ENCODE measurements at places on chromosomes 7 and 10.

DNA sequence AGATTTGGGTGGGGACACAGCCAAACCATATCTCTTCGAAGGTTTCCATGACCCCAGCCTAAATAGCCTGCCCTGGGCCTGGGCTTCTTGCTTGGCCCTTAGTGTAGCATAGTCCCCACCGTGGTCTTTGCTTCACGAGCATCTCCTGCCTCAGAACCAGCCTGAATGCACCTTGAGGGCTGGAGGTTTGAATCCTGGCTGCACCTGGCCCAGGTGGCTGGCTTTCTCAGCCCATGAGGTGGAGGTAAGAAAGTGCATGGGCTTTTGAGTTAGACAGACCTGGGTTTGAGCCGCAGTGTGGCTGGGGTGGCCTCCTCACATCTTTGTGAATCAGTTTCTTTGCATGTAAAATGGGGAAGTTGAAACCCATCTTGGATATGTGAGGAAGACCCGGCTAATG lies 24.2 kb upstream of the PCBD1 start:
- DNase-seq, result no peak

DNA sequence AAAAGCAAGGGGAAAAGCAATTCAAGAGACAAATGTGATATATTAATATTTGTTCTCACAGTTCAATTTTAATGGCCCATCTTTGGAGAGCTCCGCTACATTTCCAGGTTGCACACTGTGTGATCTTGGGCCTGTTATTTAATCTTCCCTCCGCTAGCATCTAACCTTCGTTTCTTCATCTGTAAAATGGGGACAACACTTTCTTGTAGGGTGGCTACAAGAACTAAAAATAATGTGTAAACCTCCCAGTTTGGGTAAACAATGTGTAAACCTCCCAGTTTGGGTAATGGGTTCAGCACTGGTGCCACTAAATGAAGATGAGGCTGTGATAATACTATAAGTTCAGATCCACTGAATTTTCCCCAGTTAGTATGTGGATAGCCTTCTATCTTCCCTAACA lies 99.5 kb downstream of the CDK6 start:
- no peak for DNase-seq

DNA sequence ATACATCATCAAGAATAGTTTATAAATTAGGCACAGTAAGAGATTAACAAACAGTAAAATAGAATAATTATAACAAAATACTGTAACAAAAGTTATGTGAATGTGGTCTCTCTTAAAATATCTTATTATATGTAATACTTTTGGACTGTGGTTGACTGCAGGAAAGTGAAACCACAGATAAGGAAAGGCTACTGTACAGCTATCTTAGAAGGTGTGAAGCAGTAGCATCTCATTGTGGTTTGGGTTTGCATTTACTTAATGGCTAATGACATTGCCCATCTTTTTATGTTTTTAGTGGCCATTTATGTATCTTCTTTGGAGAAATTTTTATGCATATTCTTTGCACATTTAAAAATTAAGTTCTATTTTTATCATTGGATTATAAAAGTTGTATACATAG lies 296.4 kb upstream of the MAGI2 start:
- DNase-seq, result no peak

GRCh38 chr7:36563706-36564327 lies 160.5 kb downstream of the AOAH start:
- DNase-seq, result no peak

DNA sequence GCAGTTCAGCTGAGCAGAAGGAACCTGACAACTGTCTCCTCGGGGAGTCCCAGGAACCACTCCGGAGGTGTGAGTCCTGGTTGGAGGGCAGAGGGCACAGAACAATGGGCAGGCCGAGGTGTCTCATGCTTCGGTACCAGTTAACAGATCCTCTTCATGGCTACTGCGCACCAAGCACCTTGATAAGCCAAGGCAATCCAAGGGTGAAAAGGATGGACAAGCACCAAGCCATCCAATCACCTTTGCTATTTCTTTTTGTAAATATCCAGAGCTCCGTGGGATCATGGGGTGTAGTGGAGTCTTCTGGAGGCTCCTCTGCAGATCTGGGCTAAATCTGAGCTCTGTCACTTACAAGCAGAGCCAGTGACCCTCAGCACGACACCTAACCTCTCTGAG lies 233.5 kb downstream of the WDR11 start:
- DNase-seq, result no peak

- DNase-seq, result no peak
These were observed 276.5 kb upstream of the TEX47 start for GRCh38 chr7:89072081-89072480.

DNA sequence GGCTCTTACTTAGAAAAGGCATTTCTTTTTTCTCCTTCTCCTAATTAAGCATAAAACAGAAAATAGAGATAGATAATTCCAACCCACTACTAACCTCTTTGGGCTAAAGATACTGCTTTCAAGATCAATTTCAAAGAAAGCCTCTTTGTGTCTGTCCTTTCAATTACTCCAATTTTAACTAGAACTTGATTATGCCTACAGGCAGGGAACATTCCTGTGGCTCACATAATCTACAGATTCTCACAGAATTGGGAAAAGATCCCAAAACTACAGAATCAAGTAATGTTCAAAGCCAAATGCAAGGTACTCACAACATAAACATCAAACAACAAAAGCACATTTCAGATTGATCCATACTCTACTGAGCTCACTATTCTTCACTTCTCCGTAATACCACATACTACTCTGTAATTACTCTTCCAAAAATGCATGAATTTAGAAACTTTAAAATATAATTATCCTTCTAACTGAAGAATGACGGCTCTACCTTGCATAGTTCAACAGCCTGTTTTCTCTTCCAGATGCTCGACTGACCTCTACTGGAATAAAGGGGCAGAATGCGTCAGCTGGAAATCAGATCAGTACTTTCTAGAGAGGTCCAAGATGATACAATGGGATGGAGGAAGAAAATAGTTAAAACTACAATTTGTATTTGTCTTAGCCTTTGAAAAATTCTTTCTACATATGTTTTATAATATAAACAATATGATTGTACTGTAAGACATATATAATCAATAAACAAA lies 3.9 kb downstream of the MTERF1 start:
- no peak for DNase-seq

DNA sequence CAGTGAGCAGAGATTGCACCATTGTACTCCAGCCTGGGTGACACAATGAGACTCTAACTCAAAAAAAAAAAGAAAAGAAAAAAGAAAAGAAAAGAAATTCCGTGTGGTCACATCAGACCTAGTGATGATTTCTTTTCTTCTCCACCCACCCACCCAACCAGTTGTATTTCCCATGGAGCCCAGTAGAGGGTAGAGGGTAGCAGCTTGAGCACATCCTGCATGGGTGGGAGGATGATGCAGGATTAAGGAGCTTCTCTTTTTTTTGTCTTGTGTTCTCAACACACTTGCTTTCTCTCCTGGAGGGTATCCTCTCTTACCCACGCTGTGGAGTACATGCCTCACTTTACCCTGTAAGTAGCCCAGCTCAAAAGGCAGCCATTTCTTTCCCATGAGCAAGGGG lies 118.6 kb upstream of the CARD11 start:
- DNase-seq, result no peak

Data from stimulated activated CD8-positive, alpha-beta memory T cell treated with anti-CD3 and anti-CD28 coated beads, Interleukin-15, amount 100 ng/mL, for 1 hour (primary cell).